GM19239 (cell line): ENCODE measurements at places on chromosomes 13 and 19.

DNA sequence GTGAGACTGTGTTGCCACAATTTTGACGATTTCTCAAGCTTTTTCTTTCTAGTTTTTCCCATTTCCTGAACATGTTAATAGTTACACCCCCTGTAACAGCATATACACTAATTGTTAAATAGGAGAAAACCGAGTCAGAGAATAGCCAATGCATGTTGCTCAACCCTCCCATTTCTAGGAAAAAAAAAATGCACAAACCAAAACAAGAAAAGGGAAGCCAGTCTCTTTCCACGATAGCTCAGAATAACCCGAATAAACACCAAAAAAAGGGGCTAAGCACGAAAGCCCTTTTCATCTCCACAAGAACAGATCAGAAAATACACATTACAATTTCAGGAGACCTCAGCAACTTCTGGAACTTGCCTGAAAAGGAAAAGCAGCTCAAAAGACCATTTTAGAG is 16.3 kb downstream of the LATS2 start:
- DNase-seq = no peak

DNA sequence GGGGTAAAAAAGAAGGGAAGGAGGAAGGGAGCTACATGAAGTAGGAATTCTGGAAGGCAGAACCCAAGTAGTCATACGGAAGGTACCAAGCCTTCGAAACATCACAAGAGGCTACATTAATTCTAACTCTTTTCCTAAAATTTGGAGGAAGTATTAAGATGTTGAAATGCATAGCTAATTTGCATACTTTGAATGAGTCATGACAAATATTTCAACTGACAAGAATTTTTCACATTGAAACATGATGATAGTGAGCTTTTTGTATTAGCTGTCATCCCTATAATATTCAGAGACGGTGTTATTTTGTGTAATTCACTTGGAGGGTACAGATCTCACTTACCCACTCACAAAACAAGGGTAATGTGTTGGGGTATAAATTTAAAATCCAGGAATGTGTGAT is 9.1 kb upstream of the ACOD1 start:
- DNase-seq = no peak

GRCh38 chr13:44416301-44416700 is 42.7 kb downstream of the SERP2 start:
- no peak for DNase-seq

GRCh38 chr19:49210901-49211451 is 53.4 kb downstream of the TRPM4 start:
- DNase-seq = no peak

- no peak for DNase-seq
These were observed 50.9 kb upstream of the TEX29 start for GRCh38 chr13:111269508-111269907.

GRCh38 chr13:101798437-101798836 is 346.0 kb downstream of the ITGBL1 start:
- no peak for DNase-seq

DNA sequence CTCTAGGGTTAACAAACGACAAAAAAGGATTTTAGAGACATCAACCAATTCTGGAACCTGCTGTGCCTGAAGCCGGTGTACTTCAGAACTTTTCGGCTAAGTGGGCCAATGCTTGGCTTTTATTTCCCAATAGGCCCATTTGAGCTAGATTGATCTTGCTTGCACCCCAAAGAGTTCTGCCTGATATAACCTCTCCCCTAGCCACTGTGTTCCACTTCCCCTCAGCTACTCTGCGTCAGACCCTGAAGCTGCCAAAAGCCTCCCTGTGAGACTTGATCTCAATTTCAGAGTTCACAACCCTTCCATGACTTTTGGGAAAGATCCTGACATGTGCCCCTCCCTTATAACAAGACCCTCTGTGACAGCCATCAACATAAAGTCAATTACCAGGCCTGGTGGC is 5.6 kb upstream of the SIGLEC14 start:
- no peak for DNase-seq

DNA sequence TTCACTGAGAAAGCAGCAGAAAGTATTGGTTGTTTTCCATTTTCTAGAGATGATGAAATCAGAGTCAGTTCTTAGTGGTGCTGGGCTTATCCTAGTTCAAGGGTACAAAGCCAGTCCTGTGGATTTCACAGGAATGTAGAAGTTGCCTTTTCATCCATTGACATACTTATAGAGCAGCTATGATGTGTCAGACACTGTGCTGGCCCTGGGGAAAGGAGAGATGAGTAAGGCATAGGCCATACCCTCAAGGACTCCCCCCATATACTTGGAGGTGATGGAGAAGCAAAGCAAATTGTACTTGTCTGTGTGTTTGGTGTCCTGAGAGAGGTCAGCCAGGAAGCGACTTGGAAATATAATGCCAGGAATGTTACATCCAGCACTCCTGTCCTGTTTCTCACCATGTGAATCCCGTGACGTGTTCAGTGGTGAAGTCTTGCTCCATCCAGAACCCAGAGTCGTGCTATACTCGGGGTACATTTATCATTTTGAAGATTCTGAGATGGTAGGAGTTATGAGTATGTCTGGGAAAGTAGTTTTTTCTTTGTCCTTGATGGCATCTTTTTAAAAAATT is 22.6 kb downstream of the ERCC5 start:
- DNase-seq = no peak

GRCh38 chr13:35552172-35552844 is 75.8 kb upstream of the MAB21L1 start:
- DNase-seq = no peak

GRCh38 chr19:9849791-9850190 is 14.7 kb downstream of the PIN1 start:
- no peak for DNase-seq

- DNase-seq = no peak
These were observed 3.7 kb upstream of the RYR1 start for GRCh38 chr19:38429811-38430156.

GRCh38 chr19:12603714-12604113 is 6.9 kb downstream of the ZNF490 start:
- DNase-seq = peak; percentile 42

- no peak for DNase-seq
These were observed 93.7 kb downstream of the RBM26 start for GRCh38 chr13:79312340-79312855.

GRCh38 chr13:55432814-55433213 is 1707.9 kb upstream of the PRR20A start:
- no peak for DNase-seq

DNA sequence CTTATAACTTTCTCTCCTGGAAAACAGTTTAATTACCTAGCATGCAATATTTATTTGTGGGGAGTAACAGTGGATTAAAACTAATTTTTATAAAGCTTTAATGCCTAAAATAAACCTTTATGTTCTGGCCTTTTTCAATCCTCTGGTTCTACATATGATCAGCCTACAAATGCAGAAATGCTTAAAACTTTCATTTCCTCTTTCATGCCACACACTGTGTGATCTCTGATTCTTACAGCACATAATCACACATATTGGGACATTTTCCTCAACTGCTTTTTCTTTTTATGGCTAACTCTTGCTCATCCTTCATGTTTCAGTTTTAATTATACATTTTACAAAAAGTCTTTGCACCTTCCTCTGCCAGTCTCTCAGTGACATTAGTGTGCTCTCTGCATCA is 910.8 kb upstream of the SLITRK6 start:
- DNase-seq = no peak

DNA sequence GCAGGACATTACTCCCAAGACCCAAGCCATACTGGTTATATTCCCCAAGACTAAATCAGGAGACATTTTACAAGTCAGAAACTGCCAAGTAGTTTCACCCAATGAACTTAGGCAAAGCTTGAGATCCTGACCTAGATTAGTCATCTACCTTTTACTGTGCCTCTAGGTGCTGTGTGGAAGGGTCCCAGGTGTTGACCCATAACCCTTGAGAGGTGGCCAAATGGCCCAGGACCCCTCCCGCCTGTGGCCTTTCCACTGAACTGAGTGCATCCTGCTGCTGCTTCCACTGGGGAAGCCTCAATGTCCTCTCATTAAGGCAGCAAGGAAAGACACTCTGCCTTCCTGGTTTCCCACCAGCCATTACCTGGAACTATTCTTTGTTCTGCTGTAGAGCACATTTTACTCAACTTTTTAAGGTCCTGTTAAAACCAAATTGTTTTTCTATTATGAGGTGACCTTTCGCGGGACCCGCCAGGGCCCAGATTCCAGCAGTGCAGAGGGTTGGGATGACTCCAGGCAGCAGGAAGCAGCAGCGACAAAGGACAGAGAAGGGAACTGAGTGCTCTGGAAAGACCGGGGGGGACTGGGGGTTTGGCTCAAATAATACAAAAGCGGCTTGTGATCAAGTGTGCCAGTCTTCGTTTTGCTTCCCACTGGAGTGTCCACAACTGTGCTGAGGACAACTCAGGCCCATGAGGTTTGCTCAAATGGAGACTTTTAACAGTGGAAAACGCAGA is 27.1 kb downstream of the ANKRD10 start:
- DNase-seq = no peak

GRCh38 chr13:73922493-73923393 is 211.5 kb downstream of the KLF12 start:
- DNase-seq = no peak
